ENCODE measurements at places on chromosomes 1 and 21.

DNA sequence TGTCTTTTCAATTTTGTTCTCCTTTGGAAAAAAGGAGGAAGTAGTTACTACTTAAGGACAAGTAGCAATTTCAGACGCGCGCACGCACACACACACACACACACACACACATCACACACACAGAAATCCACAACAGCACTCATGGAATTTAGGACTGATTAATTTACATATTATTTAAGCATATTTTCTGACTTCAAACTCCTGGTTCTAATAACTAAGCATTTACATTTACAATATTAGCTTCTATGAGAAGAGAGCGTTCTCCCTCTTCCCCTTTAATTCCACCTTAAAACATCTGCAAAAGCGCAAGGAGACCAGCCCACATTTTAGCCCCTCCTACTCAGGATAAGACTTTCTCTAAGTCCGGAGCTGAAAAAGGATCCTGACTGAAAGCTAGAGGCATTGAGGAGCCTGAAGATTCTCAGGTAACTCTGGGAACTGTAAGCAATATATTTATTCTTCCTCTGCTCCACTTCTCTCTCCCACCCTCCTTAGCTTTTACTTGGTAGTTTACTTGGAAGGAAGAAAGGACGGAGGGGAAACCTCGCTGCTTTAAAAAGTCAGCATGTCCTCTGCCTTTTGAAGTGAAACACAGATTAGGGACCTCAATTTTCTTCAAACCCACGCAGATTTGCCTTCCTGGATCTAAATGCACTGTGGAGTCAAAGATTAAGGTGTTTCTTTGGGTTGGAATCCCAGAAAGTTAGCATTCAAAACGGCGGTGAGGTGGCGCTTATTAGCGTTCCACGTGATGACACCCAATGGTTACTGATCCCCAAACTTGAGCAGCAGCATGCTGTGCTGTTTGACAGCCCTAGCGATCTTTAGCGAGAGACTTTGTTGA lies at the start of gene PLA2G4A:
PLA2G4A (plus strand) TSS at position 339 of the 844 bp plus-strand sequence. CDS start 25,406 bp downstream, outside the sequence.
- DNase-seq = peak; percentile 67

DNA sequence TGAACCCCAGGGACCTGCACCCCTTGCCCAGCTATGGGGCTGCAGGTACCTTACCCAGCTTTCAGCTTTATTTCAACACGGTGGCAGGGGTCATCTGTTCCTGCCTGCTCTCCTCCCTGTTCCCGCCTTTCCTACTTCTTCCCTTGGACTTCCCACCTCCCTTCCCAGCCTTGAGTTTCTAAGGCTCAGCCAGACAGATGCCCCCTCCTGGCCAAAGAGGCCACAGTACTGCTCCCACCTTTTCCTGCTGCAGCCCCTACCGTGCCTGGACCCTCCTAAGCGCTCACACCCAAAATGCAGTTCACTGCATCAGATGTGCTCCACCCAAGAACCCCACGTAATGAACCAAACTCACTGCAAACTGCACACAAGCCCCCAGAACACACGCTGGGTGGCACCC lies 7.7 kb downstream of the NOC2L start:
- DNase-seq = no peak

DNA sequence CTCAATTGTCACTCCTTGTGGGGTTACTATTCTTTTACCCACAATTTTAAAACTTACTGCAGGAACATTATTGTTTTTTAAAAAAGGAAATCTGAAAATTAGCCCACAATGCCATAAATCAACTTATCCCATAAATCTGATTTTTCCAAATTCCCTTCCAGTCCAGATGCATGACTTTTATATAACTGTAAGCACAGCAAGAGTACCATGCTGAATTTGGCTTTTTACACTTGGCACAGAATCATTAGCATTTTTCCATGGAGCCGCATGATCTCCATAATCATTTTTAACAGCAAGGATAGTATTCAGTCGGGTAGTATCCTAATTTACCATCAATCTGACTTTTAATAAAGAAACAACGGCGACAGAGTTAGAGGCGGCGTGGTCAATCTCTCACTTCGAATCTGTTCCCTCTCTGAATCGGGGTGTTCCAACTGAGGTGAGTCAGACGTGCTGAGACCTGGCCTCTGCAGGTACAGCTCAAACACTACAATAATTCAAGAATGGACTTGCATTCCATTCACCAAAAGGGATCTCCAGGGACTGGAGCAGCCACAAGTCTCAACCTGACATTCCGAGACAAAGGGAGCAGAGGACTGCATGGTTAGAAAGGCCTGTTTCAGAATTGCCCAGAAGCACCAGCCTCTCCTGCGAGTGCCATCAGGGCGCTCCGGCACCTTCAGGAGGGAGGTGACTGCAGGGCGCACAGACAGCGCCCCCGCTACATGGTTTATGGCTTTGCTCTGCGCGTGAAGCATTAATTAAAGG lies 48.9 kb downstream of the SLC66A1 start:
- no peak for DNase-seq

DNA sequence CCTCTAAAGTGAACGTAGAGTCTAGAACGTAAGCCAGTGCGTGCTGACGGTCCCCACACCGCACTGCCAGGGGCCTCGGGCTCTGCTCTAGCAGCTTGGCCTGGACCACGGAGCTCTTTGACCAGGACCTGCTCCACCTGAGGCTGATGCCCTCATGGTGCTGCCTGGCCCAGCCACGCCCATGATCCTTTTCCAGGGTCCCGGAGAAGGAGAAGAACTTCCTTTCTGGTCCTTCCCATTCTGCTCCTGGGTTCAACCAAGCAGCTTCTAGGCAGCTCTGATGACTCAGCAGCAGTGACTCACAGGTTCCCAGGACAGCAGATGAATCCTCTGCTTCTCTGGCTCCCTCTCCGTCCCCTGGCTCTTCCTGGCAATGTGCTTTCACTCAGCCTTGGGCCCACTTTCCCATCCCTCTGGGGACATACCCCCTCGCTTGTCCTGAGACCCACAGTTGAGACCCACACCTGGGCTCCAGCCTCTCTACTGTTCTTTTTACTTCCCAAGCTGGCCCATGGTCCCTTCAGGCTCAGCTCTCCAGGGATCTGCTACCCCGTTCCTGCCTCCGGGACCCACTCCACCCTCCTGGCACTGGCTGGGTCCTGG lies 246.3 kb upstream of the RAB4A start:
- DNase-seq = no peak

GRCh38 chr1:81517987-81518386 lies 282.7 kb upstream of the ADGRL2 start:
- no peak for DNase-seq

DNA sequence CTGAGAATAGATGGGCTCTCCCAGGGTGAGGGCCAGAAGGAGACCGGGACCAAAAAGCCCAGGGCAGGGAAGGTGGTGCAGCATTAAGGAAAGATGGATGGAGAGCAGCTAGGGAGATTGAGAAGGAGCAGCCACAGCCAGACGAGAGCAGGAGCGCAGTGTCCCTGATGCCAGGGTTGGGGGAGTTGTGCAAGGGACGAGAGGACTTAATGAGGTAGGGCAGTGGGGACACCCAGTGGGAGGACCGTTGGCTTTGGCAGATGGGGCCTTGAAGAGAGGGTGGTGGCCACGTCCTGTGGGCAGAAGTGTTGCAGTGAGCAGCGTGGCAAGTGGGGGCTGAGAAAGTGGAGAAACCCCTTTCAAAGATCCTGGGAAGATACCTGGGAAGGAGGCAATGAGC lies 38.0 kb upstream of the KDM4A start:
- DNase-seq = no peak

DNA sequence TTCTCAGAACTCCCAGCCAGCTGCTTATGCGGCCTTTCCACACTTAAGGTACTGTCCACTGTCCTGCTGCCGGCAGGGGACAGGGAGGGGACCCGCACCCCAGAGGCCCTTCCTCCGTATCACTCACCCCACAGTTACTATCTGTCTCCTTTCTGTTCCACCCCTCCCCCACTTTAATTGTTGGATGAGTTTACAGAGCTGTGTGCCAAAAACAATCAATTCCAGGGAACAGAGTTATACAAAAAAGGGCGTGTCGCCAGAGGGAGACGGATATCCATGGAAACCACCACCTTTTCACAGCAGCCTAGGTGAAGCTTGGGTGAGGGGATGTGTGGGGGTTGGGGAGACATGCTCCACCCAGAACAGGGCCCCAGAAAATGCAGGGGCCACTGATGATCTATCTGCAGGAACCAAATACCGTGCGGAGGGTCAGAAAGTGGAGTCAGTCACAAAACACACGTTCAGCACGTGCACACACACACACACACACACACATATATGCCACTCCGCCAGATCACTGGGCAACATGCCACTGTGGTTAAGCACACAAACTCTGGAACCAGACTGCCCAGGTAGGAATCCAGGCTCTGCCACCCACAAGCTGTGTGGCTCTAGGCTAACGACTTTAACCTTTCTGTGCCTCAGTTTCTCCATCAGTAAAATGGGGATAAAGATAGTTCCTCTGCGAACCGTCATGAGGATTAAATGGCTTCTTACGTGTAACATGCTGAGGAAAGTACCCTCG lies 30.5 kb downstream of the CASZ1 start:
- no peak for DNase-seq

- no peak for DNase-seq
These were observed 4.0 kb downstream of the ACAP3 start for GRCh38 chr1:1303736-1304135.

DNA sequence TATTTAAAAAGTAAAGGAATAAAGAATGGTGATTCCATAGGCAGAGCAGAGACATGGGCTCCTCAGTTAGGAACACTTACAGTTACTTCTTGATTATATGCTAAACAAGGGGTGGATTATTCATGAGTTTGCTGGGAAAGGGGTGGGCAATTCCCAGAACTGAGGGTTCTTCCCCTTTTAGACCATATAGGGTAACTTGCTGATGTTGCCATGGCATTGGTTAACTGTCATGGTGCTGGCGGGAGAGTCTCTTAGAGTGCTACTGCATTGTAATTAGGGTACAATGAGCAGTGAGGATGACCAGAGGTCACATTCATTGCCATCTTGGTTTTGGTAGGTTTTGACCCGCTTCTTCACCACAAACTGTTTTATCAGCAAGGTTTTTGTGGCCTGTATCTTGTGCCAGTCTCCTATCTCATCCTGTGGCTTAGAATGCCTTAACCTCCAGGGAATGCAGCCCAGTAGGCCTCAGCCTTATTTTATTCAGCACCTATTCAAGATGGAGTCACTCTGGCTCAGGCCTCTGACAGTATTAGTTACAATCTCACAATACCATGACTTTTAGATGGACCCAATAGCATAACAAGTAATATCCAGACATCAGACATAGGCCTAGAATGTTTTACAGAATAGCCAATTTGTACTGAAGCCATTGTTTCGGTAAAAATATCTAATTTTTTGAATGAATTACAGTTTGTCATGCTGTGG lies 106.8 kb downstream of the ZBTB18 start:
- DNase-seq = no peak

DNA sequence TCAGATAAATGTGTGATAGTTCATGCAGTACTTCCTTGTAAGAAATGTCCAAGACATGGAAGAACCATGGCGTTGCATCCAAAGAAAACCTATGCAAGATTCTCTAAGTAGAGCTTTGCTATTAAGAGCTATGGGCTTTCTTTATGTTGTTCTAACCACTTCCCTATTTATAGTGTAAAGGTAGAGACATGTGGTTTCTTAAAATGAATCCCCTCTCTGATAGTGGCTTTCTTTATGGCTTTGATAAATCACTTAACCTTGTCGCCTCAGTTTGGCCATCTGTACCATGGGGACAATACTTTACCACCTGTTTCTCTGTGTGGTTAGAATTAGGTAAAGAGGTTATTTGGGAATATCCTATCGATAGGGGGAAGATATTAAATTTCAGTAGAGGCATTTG lies 305.5 kb downstream of the NFIA start:
- no peak for DNase-seq

- DNase-seq = no peak
These were observed 182.3 kb downstream of the RRAGC start for GRCh38 chr1:38677311-38677710.

GRCh38 chr1:192376374-192376773 lies 59.6 kb downstream of the RGS21 start:
- DNase-seq = no peak

DNA sequence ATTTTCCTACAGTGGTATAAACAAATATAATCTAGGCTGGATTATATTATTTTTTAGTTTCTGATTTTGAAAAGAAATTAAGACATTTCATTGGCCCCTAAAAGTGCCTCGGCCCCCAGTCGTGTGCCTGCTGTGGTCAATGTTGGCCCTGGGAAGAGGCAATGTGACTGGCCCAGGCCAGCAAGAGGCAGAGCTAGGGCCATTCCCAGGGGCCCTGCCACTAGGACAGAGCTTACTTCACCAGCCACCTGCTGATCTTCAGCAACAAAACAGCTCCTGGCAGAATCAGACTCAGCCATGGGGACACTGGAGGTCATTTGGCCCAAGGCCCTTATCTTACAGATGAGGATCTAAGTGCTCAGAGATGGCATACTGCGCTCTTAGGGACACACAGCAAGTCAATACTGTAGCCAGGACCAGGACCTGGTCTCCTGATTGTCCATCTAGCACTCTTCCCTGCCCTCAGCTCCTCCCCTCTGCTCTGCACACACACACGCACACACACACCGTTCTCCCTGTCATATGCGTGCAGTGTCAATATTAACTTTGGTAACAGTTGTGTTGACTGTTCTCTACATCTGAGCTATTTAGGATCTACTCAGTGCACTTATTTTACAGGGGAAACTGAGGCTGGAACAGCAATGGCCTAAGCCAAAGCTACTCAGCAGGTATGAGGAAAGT lies 16.6 kb upstream of the KLHDC7A start:
- no peak for DNase-seq

DNA sequence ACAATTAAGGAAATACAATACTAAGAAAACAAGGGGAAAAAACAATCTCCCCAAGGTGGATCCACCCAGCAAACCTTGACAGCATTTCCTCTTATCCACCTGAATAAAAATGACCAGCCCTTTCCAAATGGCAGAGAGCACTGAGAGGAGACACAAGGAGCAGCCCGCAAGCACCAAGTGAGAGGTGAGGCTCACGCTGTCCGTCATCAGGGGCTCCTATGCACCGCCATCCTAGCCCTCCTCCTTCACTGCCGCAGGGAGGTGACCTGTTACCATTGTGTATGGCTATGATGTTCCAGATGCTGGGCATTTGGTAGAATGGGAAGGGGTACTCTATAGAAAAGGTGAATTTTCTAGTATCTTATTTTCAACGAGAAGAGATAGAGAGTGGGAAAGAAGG lies 31.2 kb upstream of the IL20 start:
- no peak for DNase-seq

DNA sequence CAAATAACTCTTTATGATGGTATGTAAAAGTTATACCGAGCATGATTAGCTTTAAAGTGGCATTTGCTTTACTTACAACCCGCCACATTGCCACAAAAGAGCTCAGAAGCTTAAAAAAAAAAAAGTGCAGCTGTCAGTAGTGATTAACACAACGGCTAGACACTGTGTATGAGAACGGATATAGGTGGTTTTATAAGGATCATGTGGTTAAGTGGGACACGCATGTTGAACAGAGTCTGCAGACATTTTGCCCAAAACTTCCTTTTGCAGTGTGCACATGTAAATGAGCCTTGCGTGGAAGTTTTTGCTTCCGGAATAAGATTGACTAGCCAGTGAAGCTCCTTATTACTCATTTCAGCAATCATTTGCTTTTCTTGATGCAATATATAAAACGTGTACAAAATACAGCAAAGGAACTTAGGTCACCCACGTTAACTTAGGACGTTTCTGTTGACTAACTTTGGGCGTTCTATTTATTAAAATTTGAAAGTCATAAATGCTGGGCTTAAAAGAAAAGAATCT lies 58.7 kb upstream of the RGS1 start:
- no peak for DNase-seq

- no peak for DNase-seq
These were observed 29.8 kb upstream of the IFNGR2 start for GRCh38 chr21:33373451-33373850.

- DNase-seq = no peak
These were observed 170.9 kb upstream of the SYT6 start for GRCh38 chr1:114324662-114324965.

- no peak for DNase-seq
These were observed 41.6 kb downstream of the FAAP20 start for GRCh38 chr1:2152954-2153353.
